ENCODE measurements at places on chromosomes 12 and 14.

DNA sequence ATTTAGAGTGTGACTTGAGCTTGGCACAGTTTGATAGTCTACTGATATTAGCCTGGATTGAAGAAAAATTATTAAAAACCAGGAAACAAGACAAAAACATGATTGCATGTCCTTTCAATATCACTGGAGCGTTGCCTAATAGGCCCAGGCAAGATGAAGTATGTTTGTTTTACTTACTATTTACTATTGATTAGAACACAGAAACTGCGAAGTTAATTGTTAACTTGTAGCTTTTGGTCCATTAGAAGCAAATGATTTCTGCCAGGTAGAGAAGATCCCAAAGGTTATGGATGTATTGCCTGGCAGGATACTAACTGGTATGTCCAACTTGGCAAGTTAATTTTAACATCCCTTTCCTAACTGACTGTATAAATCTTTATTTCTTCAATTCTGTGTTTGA lies 268.9 kb downstream of the ETNK1 start:
- DNase-seq = no peak

GRCh38 chr14:64654246-64654900 lies 49.9 kb upstream of the PLEKHG3 start:
- DNase-seq = peak; percentile 99

DNA sequence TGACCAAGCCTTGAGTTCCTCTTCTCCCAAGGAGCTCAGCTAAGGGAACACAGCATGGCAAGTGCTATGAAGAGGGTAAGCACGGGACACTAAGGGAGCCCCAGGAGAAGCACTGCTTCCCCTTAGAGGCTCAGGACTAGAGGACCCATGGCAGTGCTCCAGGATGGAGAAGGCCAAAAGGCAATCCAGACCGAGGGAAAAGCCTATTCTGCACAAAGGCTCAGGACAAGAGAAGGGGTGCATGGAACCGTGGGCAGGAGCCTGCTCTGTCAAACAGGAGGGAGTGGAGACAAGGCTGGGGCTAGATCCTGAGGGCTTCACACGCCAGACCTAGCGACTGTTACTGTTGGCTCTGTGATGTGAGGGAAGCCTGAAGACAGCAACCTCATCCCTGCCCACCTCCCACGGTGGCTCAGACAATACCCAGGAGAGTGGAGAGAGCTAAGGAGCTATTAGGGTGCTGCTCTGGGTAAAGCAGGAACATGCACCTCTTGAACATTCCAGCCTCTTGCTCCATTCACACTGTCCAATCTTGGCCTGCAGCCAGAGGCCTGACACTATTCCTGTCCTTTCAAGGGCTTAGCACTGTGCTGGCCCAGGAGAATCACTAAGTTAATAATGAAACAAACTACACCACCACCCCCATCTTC lies 24.2 kb downstream of the OTUB2 start:
- no peak for DNase-seq

- DNase-seq = no peak
Observed at GRCh38 chr12:31477687-31478086, 113.2 kb downstream of the DENND5B start.

DNA sequence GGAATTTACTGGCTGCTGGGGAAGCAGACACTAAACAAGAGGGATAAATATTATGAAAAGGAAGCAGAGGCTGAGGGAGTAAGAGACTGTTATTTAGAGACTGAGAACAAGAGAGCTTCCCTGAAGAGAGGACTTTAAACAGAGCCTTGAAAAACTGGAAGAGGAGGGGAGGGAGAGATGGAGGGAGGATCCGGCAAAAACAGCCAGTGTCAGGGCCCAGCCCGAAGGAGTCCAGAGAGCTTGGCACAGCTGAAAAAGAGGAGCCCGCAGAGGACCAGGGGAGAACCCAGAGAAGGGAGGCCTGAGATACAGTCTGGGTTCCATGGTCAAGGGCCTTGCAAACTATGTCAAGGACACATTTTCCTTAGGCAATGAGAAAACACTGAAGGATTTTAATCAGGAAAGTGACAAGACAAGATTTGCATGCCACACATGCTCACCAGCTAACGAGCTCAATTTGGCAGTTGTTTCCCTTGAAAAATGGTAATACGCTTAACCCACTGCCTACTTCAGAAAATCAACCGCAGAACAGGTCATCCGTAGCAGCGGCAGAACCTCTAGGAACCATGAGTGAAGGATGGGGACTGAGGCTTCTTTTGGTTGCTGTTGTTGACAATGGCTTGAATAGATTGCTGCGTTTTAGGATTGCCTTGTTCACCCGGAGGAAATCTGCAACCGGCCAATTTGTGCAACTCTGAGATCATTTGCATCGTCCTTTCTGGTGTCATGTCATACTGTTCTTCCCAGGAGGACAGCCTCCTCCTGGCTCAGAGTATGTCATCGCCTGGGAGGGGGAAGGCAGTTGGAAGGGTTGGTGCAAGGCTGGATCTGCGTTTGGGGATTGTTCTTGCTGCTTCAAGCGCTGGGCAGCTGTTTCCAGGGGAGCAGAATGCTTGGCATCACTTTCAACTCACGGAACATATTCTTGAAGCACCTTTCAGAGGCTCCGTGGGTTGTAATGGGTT lies 108.2 kb downstream of the PRMT8 start:
- DNase-seq = no peak

DNA sequence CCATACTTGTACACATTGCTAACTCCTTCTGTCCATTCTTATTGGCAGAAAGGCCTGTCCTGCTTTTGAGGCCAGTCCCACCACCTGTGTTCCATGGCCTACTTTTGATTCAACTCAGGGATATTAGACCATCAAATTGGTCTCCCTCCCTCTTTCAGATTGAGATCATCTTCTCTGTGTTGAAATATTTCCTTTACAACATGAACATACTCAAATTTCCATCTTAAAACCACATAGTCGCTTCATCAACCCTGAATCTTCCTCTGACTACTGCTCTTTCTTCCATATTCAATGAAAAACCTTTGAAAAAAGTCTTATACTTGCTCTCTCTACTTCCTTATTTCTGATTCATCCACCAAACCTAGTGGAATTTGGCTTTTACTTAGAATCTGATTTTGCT lies 34.9 kb downstream of the TRMT5 start:
- peak; percentile 5 for DNase-seq

DNA sequence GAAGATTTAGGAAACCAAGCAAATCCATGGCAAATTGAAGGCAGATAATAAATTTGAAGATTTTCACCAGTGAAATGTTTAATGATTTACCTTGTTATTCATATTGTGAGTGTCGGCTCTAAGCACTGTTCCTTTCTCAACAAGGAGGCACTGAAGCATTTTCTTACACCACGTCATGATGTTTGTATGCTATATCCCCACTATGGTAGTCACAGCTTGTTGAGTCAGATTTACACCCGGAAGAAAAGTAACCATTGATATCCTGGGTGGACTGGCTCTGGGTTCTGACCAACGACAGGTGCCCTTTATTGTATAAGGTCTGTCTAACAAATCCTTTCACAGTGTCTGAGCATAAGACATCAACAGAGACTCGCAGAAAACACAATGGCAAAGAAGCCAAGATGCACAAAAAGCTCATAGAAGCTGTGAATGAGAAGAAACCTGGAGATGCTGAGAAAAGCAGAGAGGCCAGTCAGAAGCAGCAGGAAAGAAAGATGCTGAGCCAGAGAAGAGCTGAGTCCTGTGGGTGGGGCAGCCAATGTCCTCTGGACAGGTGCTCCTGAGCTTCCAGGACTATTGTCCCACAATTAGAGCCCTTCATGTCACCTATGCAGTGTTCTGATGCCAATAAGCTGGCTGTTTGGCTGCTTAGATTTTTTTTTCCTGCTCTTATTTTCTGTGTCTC lies 49.7 kb upstream of the ARHGAP5 start:
- DNase-seq = no peak

GRCh38 chr14:100416921-100417860 lies 94.1 kb downstream of the SLC25A47 start:
- DNase-seq = no peak

DNA sequence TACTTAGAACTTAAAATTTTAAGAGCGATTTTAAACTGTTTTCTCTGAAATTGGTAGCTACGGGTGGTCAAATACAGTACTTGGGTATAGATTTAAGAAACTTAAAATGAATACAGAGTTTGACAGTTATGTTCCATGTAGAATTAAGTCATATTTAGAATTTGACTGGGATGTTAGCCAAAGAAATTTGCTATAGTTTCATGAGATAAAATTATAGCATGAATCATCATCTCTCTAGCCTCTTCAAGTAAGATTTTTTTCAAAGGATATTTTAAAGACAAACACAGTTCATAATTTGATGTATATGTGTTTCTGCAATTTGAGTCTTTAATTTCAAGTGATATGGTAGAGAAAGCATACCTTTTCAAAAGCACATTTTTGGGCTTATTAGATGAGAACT lies 41.0 kb downstream of the ZCRB1 start:
- DNase-seq = no peak

DNA sequence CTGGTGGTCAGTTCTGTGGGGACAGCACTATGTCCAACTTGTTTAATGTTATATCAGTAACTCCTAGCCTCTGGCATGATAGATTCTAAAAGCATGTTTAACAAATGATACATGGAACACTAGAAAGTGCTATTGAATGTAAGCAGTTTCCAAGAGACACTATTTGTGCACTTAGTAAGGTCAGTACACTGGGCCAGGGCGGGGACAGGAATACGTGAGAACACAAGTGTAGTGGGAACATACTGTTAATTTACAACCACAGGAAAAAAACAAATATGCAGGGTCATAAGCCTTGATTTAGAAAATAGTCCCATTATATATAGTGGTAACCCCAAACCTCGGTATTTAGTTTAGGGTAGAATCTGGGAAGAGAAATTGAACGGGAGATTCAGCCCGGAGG lies 88.9 kb upstream of the SLC38A2 start:
- DNase-seq = no peak

GRCh38 chr12:117098361-117099217 lies 627 bp downstream of the TESC start:
- peak; percentile 7 for DNase-seq

GRCh38 chr14:30520536-30520935 lies 38.4 kb upstream of the G2E3 start:
- DNase-seq = no peak

GRCh38 chr14:58488550-58488949 lies 61.0 kb downstream of the KIAA0586 start:
- peak; percentile 35 for DNase-seq

DNA sequence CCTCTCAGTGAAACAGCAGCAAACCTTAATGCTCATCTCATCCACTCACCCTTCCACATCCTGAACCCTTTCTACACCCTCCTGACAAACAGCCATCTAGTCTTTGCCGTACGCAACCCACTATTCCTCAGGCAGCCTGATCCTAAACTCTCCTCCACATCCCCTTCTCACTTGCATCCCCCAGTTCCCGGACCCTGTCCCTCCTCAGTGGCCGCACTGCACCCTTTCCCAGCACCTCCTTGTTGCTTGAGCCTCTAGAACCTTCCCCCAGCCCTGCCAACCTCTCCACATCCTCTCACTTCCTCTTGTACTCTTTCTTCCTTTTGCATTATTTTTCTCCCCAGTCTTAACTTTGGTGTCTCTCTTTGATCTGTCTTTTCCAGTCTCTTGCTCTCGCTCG lies 42.9 kb downstream of the IQSEC3 start:
- no peak for DNase-seq

- DNase-seq = no peak
Observed at GRCh38 chr12:52582486-52582885, 8.8 kb upstream of the KRT74 start.

GRCh38 chr12:98419795-98420404 lies 95.5 kb upstream of the TMPO start:
- DNase-seq = no peak
